Choroid plexus epithelial cell (primary cell): ENCODE measurements at places on chromosomes 4 and X.

DNA sequence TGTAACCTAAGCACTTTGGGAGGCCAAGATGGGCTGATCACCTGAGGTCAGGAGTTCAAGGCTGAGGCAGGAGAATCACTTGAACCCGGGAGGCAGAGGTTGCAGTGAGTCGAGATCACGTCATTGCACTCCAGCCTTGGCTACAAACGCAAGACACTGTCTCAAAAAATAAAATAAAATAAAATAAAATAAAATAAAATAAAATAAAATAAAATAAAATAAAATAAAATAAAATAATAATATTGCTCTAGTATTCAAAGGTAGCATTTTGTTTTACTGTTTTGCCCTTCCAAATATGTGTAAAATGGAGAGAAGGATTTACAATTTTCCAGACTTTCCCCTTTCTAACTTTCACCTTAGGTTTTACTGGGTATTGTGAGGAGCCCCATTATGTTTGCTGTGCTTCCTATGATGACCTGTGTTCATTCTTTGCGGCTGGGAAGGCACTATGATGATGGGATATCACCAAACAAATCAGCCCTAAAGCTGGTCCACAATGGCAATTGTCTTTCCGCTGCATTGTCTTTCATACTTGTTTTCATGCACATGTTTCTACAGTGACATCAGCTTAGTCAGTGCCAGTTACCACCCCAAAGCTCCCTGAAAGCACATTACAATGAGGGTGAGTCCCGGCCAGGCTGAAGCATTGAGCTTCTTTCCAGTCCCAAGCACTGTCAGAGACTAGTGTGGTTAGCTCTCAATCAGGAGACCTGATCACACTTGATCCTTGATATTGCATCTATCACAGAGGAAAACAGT, 50.8 kb downstream of the DTHD1 start:
- no peak for DNase-seq

DNA sequence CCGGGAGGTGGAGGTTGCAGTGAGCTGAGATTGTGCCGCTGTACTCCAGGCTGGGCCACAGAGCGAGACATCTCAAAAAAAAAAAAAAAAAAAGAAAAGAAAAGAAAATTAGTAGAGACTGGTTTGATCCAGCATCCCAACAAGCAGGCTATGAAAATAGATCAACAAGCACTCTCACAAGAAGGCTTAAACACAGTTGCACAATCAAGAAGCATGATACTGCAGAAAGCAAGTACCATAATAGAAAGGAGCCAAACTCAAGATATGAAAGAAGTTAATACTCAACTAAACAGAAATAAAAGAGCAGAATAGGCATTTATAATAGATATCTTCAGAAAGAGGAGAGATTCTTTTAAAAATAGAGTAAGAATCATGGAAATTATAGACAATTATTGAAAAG, 10.6 kb downstream of the TLR6 start:
- peak; percentile 38 for DNase-seq

- no peak for DNase-seq
Measured at GRCh38 chrX:136496186-136496763, 1.1 kb upstream of the HTATSF1 start.

GRCh38 chrX:1465286-1466231, 12.8 kb upstream of the ASMTL start:
- no peak for DNase-seq

- DNase-seq = no peak
Measured at GRCh38 chr4:52311464-52312125, 260.5 kb downstream of the SPATA18 start.

DNA sequence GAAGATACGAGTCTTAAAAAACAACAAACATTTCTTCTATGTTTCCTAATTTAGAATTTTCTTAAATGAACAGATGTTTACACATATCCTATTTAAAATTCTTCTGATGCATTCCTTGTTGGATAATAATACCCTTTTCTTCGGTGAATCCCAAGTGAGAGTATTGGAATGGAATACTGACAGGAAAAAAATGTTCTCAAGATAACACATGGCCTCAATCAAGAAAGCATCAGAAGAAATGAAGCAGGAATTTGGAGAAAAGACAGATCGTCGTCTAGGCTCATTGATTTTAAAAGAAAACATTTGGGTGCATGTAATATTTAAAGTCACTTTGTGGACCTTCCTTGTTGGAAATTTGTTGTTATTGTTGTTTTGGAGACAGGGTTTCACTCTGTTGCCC, 196.9 kb upstream of the ANK2 start:
- DNase-seq = no peak

DNA sequence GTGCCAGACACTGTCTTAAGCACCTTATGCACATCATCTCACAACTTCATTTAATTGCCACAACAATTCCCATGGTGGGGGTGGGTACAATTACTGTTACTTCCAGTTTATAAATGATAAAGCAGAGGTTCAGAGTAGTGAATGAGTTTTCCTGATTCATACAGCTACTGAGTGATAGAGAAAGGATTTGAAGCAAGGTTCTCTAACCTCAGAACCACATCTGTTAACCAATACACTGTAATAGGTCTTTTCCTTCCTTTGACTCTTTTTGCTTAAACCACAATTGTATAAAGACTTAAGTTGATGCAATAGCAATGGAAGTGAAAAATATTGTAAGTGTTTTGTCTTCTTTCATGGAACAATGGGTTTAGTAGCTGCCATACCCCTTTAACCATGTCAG, 43.5 kb upstream of the PAK3 start:
- DNase-seq = no peak

- peak; percentile 6 for DNase-seq
Measured at GRCh38 chrX:41293269-41293668, 40.7 kb upstream of the DDX3X start.

DNA sequence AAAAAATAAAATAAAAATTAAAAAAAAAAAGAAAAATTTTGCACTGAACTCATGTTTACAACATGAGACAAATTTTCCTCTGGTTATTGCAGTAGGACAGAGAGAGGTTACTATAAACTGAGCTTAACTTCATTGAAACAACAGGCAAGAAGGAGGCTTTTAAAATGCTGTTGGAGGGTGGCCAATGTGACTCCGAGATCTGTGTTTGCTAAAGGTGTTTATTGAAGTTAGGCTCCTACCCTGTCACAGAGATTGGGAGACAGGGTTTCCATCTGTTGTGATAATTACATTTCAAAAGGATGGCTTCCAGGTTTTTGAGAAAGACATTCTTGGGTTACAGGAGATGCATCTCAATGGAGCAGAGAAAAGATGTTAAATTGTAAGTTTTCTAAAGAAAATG, 370.5 kb upstream of the HS3ST1 start:
- no peak for DNase-seq

- DNase-seq = peak; percentile 84
Measured at GRCh38 chr4:112604589-112604988, 32.1 kb downstream of the ZGRF1 start.

- DNase-seq = peak; percentile 56
Measured at GRCh38 chr4:155529272-155529671, 137.4 kb upstream of the GUCY1A1 start.

GRCh38 chrX:53071604-53072417, 10.4 kb upstream of the TSPYL2 start:
- DNase-seq = peak; percentile 68
